Aorta (tissue), 5 donors: ENCODE measurements at places on chromosomes 3 and 15. TPM values are rescaled to one million over a fixed set of nuclear protein-coding genes. Genes with fewer than 3 reads are reported as not detected.

The PLCH1 gene
- total RNA-seq = not detected

The SLC6A1 gene
- 2.3 TPM for total RNA-seq

The ROBO2 gene
- 1.0 TPM for total RNA-seq

The ZNF80 gene
- total RNA-seq = 0.15 TPM

The ADAMTS7 gene
- total RNA-seq = 23.9 TPM

The FILIP1L gene
- total RNA-seq = 861 TPM

The GOLGA8K gene
- 10.0 TPM for total RNA-seq

The AGBL1 gene
- 0.21 TPM for total RNA-seq

The GABRA5 gene
- not detected for total RNA-seq

The RNU5B-1 gene
- 18.7 TPM for total RNA-seq

The SKOR1 gene
- total RNA-seq = 1.2 TPM

The SCN11A gene
- total RNA-seq = 0.93 TPM

The SAMMSON gene
- total RNA-seq = 14.7 TPM

The IQCH gene
- total RNA-seq = 2.0 TPM

The HYAL1 gene
- total RNA-seq = 6.9 TPM

The USP50 gene
- total RNA-seq = 1.1 TPM
